ENCODE measurements at places on chromosomes 16 and 17.

DNA sequence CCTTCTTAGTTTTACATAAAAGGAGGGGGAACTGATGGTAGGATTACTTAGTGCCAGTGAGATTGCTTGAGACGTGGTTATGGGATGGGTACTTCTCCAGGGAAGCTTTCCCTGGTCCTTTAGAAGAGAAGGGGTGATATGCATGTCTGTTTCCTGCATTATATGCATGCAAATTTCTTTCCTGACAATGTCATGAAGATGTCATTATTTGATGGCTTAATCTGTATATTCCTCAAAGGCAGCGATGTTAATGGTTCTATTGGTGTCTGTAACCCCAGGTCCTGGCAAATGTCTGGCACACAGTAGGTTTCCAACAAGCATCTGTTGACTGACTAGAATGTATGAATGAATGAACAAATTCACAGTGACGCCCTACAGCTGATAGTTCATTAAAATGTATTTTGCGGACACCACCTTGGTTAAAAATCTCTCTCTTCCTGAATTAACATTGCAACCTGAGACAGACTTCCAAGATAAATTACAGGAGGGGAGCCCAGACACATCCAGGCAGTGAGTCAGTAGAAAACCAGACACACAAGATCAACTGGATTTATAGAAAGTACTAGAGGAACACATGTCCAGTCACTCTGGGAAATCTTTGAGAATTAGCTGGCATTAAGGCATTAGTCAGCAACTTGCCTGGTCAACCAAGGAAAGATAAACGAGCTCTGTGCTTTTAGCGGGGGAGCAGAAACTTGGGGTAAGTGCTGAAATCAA is 293.4 kb downstream of the XYLT1 start:
- DNase-seq: no peak

DNA sequence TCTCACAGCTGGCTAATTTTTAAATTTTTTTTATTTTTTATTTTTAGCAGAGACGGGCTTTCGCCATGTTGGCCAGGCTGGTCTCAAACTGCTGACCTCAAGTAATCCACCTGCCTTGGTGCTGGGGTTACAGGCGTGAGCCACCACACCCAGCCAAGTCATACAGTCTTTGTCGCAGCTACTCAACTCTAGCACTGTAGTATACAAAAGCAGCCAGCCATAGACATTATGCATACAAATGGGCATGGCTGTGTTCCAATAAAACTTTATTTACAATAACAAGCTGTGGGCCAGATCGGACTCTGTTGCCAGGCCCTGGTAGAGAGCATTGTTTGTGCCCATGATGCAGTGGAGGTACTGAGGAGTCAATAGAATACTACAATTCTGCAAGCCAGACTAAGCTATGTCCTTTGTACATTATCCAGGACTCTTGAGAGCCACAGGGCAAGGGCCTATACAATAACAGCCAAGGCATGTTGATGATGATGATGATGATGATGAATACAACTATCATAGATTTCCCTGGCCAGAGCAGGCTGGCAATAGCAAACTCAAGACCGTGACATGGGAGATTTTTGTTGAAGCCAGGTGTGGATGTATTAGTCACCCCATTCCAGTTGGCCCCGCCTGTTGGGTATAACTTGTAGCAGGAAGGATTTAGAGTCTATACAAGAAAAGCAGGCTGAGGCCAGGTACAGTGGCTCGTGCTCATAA is 101.8 kb downstream of the MYH11 start:
- no peak for DNase-seq

- DNase-seq: no peak
Observed at GRCh38 chr16:75192606-75193264, 14.2 kb downstream of the CTRB2 start.

GRCh38 chr16:78057803-78058564 is 35.6 kb downstream of the CLEC3A start:
- no peak for DNase-seq

- peak; percentile 17 for DNase-seq
Observed at GRCh38 chr17:47803201-47803600, 18.4 kb downstream of the OSBPL7 start.

DNA sequence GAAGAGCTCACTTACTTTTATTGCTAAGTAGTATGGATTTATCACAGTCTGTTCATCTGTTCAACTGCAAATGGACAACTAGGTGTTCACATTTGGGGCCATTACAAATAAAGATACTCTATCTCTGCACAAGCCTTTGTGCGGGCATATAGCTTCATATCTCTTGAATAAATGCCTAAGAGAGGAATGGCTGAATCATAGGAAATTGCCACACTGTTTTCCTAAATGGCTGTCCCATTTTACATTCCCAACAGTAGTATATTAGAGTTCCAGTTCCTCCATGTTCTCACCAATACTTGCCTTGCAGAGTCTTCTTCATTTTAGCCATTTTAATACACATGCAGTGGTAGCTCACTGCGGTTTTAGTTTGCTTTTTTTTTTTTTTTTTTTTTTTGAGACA is 20.5 kb downstream of the NSMCE1 start:
- no peak for DNase-seq

GRCh38 chr17:38418062-38418692 is 10.1 kb upstream of the ARHGAP23 start:
- no peak for DNase-seq

GRCh38 chr16:3770530-3770929 is 53.2 kb upstream of the TRAP1 start:
- no peak for DNase-seq

DNA sequence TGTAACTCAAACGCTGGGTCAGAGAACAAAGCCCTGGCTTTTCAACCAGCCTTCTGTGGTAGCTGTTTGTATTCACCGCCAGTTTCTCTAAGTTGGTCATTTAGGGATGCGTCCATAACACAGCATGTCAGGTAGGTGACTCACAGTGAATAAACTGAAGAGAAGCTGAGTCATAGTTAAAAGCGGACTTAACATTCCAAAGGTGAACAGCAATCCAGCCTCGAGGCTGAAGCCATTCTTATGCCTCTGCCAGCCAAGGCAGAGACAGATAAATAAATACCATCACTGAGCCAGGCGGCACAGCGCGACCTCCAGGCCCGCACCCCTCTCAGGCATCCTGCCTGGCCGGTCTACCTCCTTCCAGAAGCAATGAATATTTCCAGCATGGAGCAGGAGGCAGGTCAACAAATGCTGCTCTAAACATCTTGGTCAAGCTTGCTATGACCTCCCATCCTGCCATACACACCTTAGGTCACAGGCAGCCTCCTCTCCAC is 12.4 kb upstream of the CACNG4 start:
- DNase-seq: no peak

DNA sequence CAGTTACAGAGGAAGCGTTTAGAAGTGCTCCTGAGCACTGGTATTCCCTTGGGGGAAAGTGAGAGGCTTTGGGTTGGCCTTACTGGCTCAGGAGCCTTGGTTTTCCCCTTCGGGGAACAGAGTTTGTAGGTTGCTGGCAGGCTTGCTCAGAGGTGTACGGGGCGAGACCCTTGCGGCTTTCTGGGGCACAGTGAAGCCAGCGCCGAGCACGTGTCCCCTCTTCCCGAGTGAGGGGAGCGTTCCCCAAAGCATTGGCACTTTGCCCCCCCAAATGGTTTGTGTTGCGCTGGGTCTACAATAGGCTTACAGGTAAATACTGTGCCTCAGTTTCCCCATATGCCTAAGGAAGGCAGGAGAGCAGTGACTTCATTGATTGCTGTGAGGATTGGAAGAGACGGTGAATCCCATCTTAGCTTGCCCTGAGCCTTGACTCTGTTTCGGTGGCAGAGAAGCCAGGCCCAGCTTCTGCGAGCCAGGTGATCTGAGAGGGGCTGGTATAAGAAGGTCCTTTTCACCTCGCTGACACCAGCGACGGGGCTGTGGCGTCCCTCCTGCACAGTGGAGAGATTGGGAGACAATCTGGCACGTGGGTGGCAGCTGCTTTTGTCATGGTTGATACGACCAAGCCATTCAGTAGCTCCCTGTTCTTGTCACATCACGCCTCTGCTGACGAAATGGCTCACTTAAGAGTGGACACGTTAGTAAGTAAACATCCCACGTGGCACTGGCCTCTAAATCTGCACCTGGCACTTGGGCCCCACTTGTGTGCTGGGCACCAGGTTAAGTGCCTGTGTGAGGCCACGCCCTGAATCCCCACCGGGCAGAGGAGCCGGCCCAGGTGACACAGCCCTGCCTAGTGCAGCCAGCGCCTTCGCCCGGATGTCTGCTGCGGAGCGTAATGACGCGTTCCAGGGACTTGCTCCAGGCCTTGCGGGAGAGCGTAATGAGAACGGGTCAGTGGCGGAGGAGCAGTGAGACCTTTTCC is 55.0 kb downstream of the MEAK7 start:
- DNase-seq: no peak

GRCh38 chr16:2181952-2182351 is 14.5 kb downstream of the CASKIN1 start:
- no peak for DNase-seq

DNA sequence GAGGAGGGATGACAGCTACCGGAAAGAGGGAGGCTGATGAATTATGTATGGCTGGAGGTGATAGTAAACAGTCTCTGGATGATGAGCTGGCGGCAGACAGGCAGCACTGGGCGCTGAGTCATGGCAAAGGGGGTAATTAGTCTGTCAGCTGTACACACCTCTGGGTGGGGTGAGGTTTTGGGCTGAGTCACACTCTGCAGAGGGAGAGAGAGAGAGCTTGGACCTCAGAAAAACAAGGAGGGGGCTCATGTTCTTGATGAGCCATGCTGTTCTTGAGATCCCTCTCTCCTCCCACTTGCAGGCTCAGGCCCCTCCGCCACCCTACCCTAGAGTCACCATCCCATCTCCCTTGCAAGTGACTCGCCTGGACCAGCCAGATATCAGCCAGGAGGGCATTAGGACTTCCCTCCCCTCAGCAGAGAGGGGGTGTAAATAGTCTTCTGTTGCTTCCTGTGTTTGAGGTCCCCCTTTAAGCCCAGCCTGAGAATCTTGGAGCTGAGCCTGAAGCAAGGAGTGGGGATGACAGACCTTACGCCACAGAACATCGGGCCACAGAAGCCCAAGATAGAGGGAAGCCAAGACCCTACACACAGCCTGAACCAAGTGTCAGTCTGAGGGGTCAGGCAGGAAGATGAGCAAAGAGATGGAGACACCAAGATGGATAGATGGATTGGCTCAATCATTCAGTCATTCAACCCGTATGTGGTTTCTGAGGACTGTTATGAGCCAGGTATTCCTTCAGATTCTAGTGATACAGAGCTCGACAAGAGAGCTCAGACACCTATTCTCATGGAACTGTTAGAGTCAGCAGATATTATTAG is 383.2 kb upstream of the CCL2 start:
- no peak for DNase-seq

- no peak for DNase-seq
Observed at GRCh38 chr17:49117587-49118230, 14.9 kb upstream of the B4GALNT2 start.

- DNase-seq: no peak
Observed at GRCh38 chr16:88495268-88495772, 42.2 kb downstream of the ZFPM1 start.

GRCh38 chr16:2308089-2308962 is 32.2 kb downstream of the ABCA3 start:
- DNase-seq: no peak

GRCh38 chr17:72503556-72503955 is 382.7 kb downstream of the SOX9 start:
- no peak for DNase-seq

DNA sequence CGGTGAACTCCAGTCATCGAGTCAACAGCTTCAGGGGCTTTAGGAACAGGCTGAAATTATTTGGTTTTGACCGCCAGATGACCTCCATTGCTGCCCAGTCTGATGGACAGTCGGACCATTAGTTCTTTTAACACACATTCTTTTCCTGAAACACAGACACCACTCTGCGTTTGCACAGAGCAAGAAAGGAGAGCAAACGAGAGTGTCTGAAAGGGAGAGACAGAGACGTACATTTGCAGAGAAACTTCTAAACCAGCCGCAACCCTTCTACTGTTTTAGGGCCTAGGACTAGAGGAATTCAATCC is 156.1 kb downstream of the SNX11 start:
- no peak for DNase-seq

DNA sequence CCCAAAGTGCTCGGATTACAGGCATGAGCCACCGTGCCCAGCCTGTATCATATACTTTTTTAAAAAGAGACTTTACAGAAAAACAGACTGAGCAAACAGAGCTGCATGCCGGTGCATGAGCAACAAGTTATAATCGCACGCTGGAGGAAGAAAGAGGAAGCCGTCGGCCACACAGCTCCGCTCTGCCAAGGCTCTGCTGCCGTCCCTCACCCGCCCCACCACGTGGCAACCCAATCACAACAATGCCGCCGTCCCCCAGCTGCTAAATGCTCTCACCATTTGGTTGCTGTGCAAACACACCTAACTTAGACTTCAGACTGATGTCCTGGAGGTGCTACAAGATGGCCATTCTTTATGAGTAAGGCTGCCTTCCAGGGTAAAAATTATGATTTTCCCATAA is 83.5 kb downstream of the ADCY9 start:
- peak; percentile 75 for DNase-seq

DNA sequence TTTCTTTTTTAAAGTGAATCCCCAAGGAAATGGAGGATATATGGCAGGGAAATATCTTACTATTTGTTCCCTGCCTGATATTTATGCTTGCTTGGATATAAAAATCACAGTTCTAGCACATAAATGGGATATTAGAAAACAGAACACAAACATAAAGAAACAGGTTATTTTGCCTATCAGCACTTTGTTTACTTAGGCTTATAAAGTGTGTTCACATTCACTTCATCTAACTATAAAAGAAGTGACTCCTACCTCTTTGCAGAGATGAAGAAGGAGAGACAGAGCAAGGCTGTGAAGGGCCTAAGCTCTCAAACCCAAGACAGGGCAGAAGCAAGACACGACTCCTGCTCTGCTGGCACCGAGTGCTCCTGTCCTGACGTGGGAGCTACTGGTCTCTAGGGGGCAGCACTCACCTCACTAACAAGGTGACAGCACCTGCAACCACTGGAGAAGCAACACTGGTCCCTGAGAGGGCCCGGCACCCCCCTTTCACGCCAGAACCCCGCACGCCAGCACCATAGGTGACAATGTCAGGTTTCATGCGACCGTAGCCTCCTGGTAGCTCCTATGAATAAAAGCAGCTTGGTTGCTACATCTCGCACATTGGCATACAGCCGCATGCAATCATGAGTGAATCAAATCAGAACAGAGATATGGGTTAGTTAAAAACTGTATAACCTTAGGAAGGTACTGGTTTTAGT is 32.0 kb downstream of the MBTPS1 start:
- peak; percentile 70 for DNase-seq

GRCh38 chr17:6027342-6028024 is 42.7 kb upstream of the WSCD1 start:
- DNase-seq: no peak

- DNase-seq: no peak
Observed at GRCh38 chr16:557463-558297, 2.5 kb upstream of the PRR35 start.

Measured in Right ventricle myocardium inferior (tissue), 1 donor.